ENCODE measurements at places on chromosomes 7 and 10.
A peak's percentile ranks its signal among the peaks of the same experiment; 100 is the strongest.

GRCh38 chr10:125510998-125511397 lies 172.0 kb downstream of the TEX36 start:
- DNase-seq, result no peak

- peak; percentile 91 for DNase-seq
Measured at GRCh38 chr7:55254596-55255495, 110.3 kb upstream of the LANCL2 start.

DNA sequence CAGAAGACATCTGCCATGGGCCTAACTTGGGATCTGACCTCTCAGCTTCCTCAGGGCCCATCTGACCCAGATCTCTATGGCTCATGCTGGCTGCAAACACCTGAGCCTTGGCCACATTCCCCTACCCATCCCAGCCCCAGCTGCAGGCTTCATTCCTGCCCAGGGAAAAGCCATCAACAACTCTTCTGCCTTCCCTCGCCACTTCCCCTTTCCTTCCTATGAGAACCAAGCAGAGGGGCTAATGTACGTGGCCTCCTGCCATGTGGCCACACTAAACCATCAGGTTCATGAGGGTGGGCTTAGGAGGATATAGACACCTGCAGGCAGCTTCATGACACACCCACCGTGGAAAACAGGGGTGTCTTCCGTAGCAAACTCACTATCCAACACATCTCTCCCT lies 312.2 kb downstream of the GALNT17 start:
- DNase-seq, result no peak

DNA sequence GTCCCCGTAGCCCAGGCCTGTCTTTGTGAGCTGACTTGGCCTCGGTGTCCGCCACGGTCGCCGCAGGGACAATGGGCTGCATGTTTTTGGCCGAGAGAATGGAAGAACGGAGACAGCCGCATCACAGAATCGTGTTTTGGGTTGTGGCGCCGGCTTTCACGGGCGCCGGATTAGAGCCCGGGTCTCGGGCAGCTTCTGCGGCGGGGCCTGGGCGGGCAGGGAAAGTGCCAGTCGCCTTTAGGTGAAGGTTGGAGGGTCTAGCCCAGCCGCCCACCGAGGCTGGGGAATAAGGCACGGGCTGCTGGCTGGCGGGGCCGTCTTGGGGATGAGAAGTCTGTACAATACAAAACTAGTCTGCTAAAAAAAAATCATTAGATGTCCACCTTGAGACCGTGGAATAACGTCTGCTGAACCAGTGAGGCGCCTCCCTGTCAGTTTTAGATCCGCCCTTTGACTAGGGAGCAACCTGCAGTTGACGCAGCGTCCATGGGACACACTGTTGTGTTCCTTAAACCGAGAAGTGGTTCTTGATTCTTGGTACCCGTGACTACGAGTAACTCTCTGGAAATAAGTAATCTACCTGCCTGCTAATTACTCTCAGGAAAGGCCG lies 577 bp downstream of the DNAJB9 start:
- peak; percentile 80 for DNase-seq

GRCh38 chr7:128918016-128918665 lies 7.6 kb upstream of the KCP start:
- peak; percentile 28 for DNase-seq

DNA sequence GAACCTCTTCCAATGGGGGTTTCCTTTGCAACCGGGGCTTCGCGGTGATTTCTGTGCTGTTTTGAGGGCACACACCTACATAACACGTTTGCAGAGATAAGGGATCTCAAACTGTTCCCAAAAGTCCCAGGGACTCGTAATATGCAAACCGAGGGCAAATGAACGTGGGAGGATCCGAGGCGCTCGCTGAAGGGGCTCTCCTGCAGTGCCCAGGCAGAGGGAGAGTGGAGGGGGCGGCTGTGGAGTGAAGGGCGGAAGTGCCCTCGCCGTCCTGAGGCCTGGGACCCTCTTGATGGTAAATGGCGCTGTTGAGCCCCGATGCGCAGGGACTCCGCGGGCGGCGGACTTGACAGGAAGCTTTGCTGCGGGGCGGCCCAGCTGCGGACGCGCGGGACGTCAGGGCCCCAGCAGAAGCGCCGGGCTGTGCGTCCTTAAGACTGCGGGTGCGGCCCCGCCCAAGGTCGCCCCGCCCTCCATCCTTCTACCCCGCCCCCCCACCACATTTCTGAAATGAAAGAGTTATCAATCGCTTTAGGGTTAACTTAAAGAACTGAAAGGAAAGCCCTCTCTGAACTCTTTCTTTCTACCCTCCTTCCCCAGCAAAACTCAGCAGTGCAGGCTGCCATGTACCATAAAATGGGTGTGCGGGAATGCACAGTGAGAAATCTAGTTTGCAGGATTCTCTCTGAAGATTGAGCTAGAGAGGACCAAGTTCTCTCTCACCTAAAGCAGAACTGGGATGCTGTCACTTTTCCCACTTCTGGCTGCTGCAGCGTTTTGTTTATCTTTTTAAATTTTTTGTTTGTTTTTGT lies 151.8 kb upstream of the YAE1 start:
- peak; percentile 84 for DNase-seq

DNA sequence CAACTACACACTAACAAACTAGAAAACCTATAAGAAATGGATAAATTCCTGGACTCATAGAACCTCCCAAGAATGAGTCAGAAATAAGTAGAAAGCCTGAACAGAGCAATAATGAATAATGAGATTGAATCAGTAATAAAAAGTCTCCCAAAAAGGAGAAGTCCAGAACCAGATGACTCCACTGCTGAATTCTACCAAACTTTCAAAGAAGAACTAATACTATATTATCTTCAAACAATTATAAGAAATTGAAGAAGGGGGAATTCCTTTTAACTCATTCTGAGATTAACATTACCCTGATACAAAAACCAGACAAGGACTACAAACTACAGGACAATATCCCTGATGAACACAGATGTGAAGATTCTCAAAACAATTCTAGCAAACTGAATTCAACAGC lies 47.8 kb upstream of the CDK6 start:
- DNase-seq, result no peak

- DNase-seq, result no peak
Measured at GRCh38 chr7:17234398-17235031, 63.9 kb upstream of the AHR start.

GRCh38 chr10:113992471-113993011 lies 51.1 kb upstream of the ADRB1 start:
- no peak for DNase-seq

- DNase-seq, result no peak
Measured at GRCh38 chr7:133070562-133070961, 11.3 kb downstream of the CHCHD3 start.

GRCh38 chr7:84553711-84554110 lies 359.1 kb upstream of the SEMA3A start:
- DNase-seq, result no peak

- no peak for DNase-seq
Measured at GRCh38 chr10:129960481-129961156, 3.5 kb downstream of the EBF3 start.

- DNase-seq, result no peak
Measured at GRCh38 chr10:101284744-101285463, 55.6 kb upstream of the LBX1 start.

DNA sequence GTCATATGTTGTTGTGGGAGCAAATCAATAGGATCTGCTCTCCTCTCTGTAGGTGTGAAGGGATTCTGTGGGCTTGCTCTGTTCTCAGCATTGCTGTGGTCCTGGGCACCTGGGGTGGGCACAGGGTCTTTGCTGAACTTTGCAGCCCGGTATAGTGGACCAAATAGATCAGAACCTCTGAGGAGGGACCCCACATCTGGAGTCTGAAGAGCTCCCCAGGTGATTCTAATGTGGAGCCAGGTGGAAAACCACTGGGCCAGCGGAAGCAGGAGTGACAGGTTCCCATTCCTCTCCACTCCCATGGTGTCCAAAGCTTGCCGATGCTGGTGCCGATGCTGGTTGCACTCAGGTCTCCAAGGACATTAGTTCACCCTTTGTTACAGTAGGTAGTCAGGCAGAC lies 257.2 kb downstream of the GLRX3 start:
- no peak for DNase-seq

GRCh38 chr10:44380829-44381600 lies 3.9 kb downstream of the CXCL12 start:
- no peak for DNase-seq

DNA sequence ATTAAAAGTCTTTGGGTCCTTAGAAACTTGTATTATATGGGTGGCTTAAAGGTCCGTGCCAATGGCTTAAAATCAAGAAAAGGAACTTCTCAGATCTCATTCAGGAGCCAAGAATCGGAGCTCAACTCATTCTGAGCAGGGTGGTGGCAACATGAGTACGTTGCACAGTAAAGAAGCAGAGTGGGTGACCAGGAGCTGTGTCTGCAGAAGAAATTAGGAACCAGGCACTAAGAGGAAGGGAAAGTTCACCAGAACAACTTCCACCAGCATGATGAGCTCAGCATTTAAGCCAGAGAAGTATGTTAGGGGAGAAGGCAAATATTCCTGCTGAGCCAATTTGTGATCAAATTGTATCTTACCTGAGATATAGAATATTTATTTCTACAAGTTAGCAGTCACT lies 236.0 kb upstream of the NRP1 start:
- no peak for DNase-seq

GRCh38 chr7:32206987-32207386 lies 136.8 kb upstream of the PDE1C start:
- peak; percentile 42 for DNase-seq

DNA sequence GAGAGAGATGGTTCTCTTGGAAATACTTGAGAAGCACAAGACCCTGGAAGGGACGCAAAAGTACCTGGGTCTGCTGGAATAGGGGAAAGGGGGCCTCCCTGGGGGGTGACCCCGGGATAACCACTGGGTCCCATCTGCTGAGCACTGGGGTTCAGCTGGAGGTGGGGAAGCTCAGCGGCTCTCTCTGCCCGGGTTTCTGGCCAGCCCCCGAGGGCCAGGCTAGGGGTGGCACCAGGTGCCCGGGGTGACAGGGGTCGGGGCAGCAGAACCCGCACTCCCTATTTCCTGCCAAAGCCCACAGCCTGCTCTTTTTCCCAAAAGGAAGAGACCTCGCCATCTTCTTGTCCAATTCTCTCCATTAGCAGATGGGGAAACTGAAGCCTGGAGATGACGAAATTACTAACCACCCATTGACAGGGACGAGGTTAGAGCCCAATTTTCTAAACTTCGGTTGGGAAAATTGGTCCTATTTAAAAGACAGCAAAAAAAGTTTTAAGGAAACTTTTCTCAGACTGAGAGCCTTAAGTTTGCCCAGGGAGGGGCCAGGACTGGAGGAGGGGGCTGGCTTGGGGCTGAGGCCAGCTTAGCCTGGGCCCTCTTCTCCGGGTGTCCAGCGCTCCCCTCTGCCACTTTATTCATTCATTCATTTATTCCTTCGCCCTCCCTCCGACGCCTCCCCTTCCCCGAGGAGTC lies 17.8 kb upstream of the GATA3 start:
- DNase-seq, result no peak

- DNase-seq, result no peak
Measured at GRCh38 chr10:5581670-5582566, 57.2 kb downstream of the CALML3 start.

GRCh38 chr7:19587291-19587690 lies 121.5 kb downstream of the POLR1F start:
- DNase-seq, result no peak

GRCh38 chr10:20714518-20714917 lies 182.6 kb downstream of the NEBL start:
- DNase-seq, result no peak

- DNase-seq, result no peak
Measured at GRCh38 chr7:108629651-108630400, 60.2 kb downstream of the DNAJB9 start.

DNA sequence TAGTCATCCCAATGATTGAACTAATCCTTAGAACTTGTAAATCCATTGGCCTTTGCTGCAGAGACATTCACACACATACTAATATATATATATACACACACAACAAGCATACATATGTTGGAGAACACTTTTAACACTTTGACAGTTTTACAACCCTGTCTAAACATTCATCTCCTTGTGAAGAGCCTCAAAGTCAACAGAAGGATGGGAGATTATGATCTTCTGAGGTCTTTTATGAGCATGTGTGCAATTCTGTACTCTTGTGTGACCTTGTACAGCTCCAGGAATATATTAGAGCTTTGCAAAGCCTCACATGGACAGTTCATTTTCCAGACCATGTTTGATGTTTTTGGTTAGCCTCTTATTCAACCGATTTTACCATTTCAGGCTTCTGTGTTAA lies 589.0 kb downstream of the NXPH1 start:
- DNase-seq, result no peak

- no peak for DNase-seq
Measured at GRCh38 chr7:101866328-101866727, 48.9 kb downstream of the CUX1 start.

DNA sequence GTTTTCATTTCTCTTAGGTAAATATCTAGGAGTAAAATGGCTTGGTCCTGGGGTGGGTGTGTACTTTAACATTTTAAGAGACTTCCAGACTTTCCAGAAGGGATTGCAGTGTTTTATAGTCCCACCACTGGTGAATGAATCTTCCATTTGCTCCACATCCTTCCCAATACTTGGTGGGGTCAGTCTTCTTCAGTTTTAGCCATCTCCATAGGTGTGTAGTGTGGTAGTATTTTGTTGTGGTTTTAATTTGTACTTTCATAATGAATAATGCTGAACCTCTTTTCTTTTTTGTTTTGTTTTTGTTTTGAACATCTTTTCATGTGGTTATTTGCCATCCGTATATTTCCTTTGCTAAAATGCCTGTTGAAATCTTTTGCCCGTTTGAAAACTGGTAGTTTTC lies 86.4 kb downstream of the ANKRD61 start:
- DNase-seq, result no peak

- DNase-seq, result no peak
Measured at GRCh38 chr7:30476459-30477145, 2.0 kb downstream of the NOD1 start.

DNA sequence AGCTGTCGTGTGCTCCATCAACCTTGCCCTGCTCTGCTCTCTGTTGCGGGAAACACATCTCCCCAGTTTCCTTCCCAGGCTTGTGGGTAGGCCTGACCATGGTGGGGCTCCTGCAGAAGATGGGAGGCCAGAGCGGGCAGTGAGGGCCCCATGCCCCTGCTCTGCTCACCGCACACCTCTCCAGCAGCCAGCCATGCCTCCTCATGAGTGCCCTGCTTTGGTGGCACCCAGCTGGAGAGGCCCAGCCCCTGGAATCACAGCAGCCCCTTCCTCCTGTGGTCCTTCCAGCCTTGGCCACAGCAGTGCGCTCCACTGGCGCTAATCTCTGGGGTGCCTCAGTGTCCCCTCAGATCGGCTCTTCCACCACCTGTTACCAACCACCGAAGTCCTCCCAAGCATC lies 4.2 kb upstream of the OPN4 start:
- DNase-seq, result no peak

DNA sequence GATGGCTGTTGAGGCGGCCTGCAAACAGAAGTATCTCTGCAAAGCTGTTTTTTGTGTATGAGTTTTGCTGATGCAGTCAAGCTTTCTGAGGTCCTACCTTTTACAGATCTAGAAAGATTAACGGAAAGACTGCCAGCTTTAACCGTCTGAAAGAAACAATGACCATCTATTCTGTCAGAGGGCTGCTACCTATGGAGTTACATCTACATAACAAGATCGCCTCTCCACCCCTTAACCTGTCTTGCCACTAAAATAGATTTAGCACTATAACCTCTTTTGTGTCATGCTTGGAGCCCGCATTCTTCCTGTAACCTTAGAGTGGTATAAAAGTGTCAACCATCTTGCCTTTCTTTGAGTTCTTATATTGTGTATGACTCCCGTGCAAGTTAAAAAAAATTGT lies 291.2 kb downstream of the POM121L12 start:
- DNase-seq, result peak; percentile 22

- DNase-seq, result peak; percentile 54
Measured at GRCh38 chr7:538764-539685, 19.4 kb upstream of the PDGFA start.

GRCh38 chr10:125521721-125522680 lies 161.0 kb downstream of the TEX36 start:
- DNase-seq, result no peak

GRCh38 chr10:79219322-79219957 lies 127.8 kb upstream of the PPIF start:
- DNase-seq, result no peak

All from kidney (tissue), 22 donors.